Stimulated activated naive CD4-positive, alpha-beta T cell (primary cell): ENCODE measurements at places on chromosomes 3 and 15.

DNA sequence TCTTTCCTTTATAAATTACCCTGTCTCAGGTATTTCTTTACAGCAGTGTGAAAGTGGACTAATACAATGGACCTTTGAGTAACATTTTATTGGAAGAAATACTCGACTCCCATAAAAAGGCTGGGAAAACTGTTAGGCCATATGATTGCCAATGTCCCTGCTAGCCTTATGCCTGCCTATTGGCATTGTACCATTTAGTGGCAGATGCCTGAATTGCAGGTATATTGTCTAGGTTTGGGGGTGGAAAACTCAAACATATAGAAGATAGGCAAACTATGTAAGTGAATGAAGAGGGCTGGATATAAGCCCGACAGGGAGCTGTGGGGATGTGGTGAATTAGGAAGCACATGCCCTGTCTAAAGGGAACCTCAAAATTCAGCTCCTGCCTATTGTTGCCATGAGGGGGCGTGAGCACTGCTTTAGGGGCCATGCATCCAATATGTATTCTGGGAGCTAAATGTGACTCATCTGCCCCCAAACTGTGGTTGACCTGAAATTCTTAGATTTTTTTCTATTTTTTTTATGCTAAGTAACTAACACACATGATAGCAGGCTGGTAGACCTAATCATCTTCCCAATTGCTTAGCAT lies 65.2 kb upstream of the TRA2B start:
- DNase-seq: no peak

DNA sequence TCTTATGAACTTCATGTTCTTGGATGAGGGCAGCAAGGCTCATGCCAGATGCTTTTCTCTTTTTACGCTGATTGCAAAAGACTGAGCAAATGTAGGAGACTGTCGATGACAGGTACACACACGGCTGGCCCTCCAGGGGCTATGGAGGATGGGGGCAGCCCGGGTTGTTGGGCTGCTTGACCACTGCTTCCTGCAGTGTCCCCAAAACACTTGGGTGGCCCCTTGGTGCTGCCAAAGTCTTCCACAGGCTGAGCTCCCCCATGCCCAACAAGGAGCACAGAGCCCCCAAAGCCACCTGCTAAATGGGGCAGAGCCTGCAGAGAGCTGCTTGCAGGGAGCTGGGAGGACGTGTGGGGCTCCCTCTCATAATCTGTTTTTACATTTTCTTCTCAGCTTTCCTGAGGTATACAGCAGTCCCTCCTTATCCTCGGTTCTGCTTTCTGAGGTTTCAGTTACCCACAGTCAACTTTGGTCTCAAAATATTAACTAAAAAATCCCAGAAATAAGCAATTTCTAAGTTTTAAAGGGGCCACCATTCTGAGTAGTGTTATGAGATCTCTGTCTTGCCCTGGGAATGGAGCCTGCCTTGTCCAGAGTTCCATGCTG lies 7.3 kb downstream of the PRR23E start:
- no peak for DNase-seq

- no peak for DNase-seq
Observed at GRCh38 chr3:182632077-182632393, 161.3 kb upstream of the ATP11B start.

DNA sequence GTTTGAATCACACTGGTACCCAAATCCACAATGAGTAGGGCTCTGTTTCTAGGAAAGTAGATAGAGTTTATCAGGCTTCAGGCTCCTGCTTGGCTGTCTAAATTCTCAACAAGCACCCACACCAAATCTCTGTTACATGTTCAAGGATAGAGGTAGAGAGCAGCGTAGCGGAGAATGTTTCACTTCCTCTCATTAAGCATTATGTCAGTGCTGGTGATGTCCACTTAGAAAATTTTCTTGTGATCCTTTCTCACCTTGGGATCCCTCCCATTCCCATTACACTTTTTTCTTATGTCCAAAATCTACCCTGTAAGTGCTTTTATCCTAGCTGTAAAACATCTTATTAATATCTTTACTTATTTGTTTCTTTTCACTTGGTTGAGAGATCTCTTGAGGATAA lies 34.7 kb upstream of the GCSAM start:
- no peak for DNase-seq

DNA sequence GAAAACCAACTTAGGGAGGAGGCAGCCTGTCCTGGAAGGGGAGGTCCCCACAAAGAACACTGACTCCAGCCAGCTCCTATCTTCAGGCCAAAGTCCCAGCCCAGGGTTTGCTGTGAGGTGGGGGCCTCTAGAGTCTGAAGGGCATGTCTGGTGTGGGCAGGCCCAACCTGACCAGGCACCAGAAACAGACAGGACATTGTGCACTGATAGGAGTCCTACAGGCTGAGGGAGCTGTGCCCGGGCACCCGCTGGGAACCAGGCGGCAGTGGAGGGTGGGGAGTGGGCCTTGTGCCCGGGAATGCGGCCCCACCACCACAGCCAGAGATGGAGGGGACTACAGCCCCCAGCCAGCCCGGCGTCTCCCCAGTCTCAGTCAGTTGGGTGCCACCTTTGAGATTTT lies 161.4 kb downstream of the WNT7A start:
- no peak for DNase-seq

GRCh38 chr3:61807865-61808276 lies 246.5 kb downstream of the PTPRG start:
- no peak for DNase-seq

- no peak for DNase-seq
Observed at GRCh38 chr15:45535486-45536042, 13.0 kb upstream of the SLC30A4 start.

DNA sequence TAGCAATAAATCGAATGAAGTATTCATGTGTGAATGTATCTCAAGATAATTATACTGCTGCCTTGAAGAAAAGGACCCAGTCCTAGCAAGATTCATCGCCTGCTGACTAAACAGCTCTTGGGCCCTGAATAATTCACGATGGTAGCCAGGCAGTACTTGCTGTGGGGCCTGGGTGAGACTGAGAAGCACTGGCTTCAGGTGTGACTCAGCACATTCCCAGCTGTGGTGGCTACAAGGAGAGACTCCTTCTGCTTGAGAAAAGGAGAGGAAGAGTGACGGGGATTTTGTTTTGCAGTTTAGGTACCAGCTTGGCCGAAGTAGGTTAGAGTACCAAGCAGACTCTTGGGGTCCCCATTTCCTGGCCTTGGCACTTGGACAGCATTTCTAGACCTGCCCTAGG lies 47.6 kb upstream of the CD200R1L start:
- DNase-seq: no peak

DNA sequence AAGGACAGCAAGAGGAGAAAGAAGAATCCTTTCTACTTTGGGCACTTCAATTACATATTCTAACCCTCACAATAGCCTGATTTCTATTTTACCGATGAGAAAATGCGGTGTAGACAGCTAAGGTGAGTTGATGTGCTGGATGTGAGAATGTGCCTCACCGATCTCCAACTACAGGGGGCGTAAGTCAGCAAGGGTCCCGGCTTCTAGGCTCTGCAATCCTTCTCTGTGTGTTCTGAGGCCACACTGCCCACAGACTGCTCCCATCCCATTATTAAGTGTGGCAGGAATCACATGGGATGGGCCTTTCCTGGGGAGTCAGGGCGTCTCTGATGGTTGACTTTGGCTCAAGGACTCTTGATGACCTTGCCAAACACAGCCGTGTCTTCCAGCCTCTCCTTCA lies 23.6 kb upstream of the RPL35A start:
- DNase-seq: no peak

- no peak for DNase-seq
Observed at GRCh38 chr3:30733209-30733608, 126.8 kb downstream of the TGFBR2 start.

GRCh38 chr3:175270198-175270837 lies 411.2 kb downstream of the NAALADL2 start:
- no peak for DNase-seq

- peak; percentile 4 for DNase-seq
Observed at GRCh38 chr3:194573680-194574437, 59.4 kb downstream of the TMEM44 start.

- no peak for DNase-seq
Observed at GRCh38 chr3:146163584-146163983, 2.6 kb upstream of the PLOD2 start.

DNA sequence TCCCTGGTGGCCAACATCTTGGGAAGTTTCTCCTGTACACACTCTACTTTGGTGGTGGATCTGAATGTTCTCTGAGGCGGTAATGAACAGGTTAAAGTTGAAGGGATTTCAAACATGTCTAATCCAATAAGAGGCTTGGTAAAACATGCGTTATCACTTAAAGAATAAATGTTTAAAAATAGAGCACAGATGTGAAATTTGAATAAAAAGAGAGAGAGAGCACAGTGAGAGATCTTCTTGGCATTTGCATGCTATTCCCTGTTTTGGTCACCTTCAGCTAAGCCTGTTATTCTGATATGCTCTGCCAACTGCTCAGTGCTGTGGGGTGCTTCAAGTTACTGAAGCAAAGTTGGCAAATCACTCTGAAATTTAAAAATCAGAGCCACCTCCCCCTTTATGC lies 237.7 kb upstream of the WNT5A start:
- no peak for DNase-seq

- DNase-seq: no peak
Observed at GRCh38 chr15:39191871-39192291, 389.0 kb upstream of the THBS1 start.

GRCh38 chr3:54599716-54600115 lies 328.1 kb downstream of the LRTM1 start:
- DNase-seq: no peak
